ENCODE measurements at places on chromosomes 13 and 19. TPM values are rescaled to one million over a fixed set of nuclear protein-coding genes. Genes with fewer than 3 reads are reported as not detected.
A peak's percentile ranks its signal among the peaks of the same experiment; 100 is the strongest.

Gene CLDN10
- total RNA-seq = not detected

Gene DHDH
- 1.2 TPM for total RNA-seq

Gene RNF126
- total RNA-seq = 98.8 TPM

Gene SBSN
- not detected for total RNA-seq

Gene GIPR
- total RNA-seq = 6.9 TPM

Gene PABPC3
- 0.33 TPM for total RNA-seq

Gene THAP8
- 2.6 TPM for total RNA-seq

Gene NOSIP
- 183 TPM for total RNA-seq

Gene KMT5C
- total RNA-seq = 71.8 TPM

Gene PCDH17
- total RNA-seq = 0.19 TPM

Gene GJB6
- total RNA-seq = 5.2 TPM

Gene MZT1
- total RNA-seq = 4.8 TPM

Gene C19orf38
- 0.51 TPM for total RNA-seq

Gene CAPS
- total RNA-seq = 72.0 TPM

Gene ZNF154
- total RNA-seq = 10.3 TPM

Gene LCP1
- 438 TPM for total RNA-seq

Gene PDE4C
- not detected for total RNA-seq

GRCh38 chr13:113555141-113555540 is 29.4 kb upstream of the TFDP1 start:
- H3K36me3 ChIP-seq = no peaks in the 10 kb centered on the region
- no peaks in the 10 kb centered on the region for H3K4me1 ChIP-seq
- H3K4me3 ChIP-seq = no peak overlapping the region
- no peak overlapping the region for H3K27ac ChIP-seq
- H3K27me3 ChIP-seq = no peaks in the 10 kb centered on the region

GRCh38 chr13:50794226-50794625 is 49.3 kb downstream of the DLEU7 start:
- peaks cover 3% of the 10 kb centered on the region for H3K27me3 ChIP-seq
- no peaks in the 10 kb centered on the region for H3K36me3 ChIP-seq
- no peak for DNase-seq
- H3K4me3 ChIP-seq = no peak overlapping the region

- H3K27ac ChIP-seq = no peak overlapping the region
- DNase-seq = no peak
Measured at GRCh38 chr13:112785483-112785856, 95.6 kb downstream of the ATP11A start.

- peak within 1 kb of the TSS; percentile 83 for H3K27ac ChIP-seq
- H3K27me3 ChIP-seq = no peaks in the 10 kb centered on the region
- DNase-seq = peak; percentile 35
- H3K36me3 ChIP-seq = peaks cover 13% of the 10 kb centered on the region
- H3K4me3 ChIP-seq = peak within 1 kb of the TSS; percentile 78
Measured at GRCh38 chr19:43504426-43505185, at the start of gene PHLDB3. TSS of gene PHLDB3 (minus strand) at chr19:43504746. CDS start at chr19:43504118, 628 bp downstream.

DNA sequence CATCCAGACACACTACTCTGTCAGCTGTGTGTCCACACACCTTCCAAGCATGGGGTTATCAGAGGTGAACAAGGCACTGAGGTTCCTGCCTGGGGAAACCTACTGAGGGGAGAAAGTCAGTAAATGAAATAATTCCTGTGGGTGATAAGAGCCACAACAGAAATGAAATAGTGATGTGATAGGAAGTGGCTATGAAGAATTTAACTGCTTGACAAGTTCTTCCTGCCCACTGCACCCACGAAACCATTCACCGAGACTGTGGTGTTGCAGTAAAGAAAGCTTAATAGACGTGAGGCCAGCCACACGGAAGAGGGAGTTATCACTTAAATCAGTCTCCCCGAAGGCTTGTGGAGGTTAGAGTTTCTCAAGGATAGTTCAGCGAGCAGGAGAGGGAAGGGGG is 353.1 kb downstream of the UQCRFS1 start:
- no peaks in the 10 kb centered on the region for H3K27me3 ChIP-seq
- no peaks in the 10 kb centered on the region for H3K4me1 ChIP-seq
- H3K36me3 ChIP-seq = no peaks in the 10 kb centered on the region
- H3K27ac ChIP-seq = no peak overlapping the region
- DNase-seq = no peak

DNA sequence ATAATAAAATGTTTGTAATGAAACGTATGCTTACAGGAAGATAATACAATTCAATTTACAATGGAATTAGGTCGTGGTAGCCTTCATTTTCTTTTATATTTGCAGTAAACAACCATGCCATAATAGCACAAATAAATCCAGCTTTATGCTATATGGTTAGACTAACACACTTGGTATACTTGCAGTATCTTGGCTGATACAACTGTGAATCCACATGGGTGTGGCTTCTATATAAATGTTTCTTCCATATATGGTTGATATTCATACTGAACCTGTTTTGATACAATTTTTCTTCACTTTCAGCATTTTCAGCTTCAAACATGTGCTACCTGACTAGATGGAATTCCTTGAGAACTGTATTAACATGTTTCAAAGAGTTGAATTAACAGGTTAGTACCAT is 20.4 kb upstream of the SPRY2 start:
- H3K27ac ChIP-seq = no peak overlapping the region
- no peaks in the 10 kb centered on the region for H3K27me3 ChIP-seq

DNA sequence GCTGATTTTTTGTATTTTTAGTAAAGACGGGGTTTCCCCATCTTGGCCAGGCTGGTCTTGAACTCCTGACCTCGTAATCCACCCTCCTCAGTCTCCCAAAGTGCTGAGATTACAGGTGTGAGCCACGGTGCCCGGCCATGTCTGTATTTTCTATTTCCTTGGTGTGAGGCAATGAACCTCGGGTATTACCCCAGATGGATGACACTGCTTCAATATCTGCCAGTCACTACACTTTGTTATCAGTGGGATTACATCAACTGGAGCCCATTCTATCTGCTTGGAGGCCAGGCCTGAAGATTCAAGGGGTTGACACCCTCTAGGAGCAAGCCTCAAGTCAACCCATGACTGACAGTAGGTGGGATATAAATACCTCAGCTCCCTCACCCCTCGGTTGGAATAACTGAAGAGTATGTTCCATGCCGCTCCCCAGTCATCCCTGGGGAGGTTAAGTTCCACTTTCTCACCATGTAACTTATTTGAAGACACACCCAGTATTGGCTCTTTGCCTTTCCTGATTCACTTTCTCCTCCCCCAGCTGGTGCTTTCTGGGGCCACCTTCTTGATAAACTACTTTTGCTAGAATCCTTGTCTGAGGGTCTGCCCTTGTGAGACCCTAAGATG is 992 bp upstream of the ADGRE1 start:
- DNase-seq = no peak
- peaks cover 38% of the 10 kb centered on the region for H3K4me1 ChIP-seq
- no peak overlapping the region for H3K4me3 ChIP-seq
- H3K36me3 ChIP-seq = no peaks in the 10 kb centered on the region

GRCh38 chr19:44620667-44621066 is 7.3 kb downstream of the IGSF23 start:
- no peak overlapping the region for H3K27ac ChIP-seq
- H3K27me3 ChIP-seq = peaks cover 17% of the 10 kb centered on the region
- no peaks in the 10 kb centered on the region for H3K4me1 ChIP-seq
- H3K4me3 ChIP-seq = no peak overlapping the region

DNA sequence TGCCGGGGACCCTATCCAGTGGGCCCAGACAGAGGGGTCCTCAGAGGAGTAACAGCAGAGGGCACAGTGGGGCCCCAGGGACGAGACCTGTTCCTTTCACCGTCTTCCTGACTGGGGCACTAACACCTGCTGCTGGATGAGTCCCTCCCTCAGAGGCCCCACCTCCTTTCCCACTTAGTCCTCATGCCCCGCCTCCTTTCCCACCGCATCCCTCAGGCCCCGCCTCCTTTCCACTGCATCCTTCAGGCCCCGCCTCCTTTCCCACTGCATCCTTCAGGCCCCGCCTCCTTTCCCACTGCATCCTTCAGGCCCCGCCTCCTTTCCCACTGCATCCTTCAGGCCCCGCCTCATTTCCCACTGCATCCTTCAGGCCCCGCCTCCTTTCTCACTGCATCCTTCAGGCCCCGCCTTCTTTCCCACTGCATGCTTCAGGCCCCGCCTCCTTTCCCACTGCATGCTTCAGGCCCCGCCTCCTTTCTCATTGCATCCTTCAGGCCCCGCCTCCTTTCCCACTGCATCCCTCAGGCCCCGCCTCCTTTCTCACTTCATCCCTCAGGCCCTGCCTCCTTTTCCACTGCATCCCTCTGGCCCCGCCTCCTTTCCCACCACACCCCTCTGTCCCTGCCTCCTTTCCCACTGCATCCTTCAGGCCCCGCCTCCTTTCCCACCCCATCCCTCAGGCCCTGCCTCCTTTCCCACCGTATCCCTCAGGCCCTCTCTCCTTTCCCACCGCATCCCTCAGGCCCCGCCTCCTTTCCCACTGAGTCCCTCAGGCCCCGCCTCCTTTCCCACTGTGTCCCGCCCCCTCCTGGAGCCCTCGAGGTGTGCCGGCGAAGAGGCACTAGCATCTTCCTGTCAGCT is 6.7 kb downstream of the SPPL2B start:
- H3K4me3 ChIP-seq = no peak overlapping the region
- DNase-seq = no peak
- peaks cover 10% of the 10 kb centered on the region for H3K36me3 ChIP-seq
- peaks cover 8% of the 10 kb centered on the region for H3K4me1 ChIP-seq

- H3K4me3 ChIP-seq = no peak overlapping the region
- no peaks in the 10 kb centered on the region for H3K36me3 ChIP-seq
- H3K4me1 ChIP-seq = no peaks in the 10 kb centered on the region
- no peak overlapping the region for H3K27ac ChIP-seq
Measured at GRCh38 chr13:101399365-101399764, 16.9 kb downstream of the NALCN start.

- H3K36me3 ChIP-seq = no peaks in the 10 kb centered on the region
- peaks cover 76% of the 10 kb centered on the region for H3K4me1 ChIP-seq
- DNase-seq = no peak
- H3K27ac ChIP-seq = peak overlapping the region; percentile 67
- no peaks in the 10 kb centered on the region for H3K27me3 ChIP-seq
- no peak overlapping the region for H3K4me3 ChIP-seq
Measured at GRCh38 chr13:41005704-41006103, 13.4 kb downstream of the ELF1 start.

DNA sequence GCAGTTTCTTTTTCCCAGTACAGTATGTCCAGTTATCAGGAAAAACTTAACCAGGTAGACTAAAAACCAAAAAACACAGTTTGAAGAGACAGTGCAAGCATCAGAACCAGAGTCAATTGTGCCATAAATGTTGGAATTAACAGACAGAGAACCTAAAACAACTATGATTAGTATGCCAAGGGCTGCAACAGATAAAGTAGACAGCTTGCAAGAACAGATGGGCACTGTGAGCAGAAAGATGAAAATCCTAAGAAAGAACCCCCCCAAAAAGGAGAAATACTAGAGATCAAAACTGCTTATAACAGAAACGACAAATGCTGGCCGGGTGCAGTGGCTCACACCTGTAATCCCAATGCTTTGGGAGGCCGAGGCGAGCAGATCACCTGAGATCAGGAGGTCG is 47.1 kb upstream of the KLF5 start:
- no peaks in the 10 kb centered on the region for H3K27me3 ChIP-seq
- peaks cover 2% of the 10 kb centered on the region for H3K36me3 ChIP-seq
- H3K4me1 ChIP-seq = no peaks in the 10 kb centered on the region
- H3K4me3 ChIP-seq = no peak overlapping the region
- no peak for DNase-seq

DNA sequence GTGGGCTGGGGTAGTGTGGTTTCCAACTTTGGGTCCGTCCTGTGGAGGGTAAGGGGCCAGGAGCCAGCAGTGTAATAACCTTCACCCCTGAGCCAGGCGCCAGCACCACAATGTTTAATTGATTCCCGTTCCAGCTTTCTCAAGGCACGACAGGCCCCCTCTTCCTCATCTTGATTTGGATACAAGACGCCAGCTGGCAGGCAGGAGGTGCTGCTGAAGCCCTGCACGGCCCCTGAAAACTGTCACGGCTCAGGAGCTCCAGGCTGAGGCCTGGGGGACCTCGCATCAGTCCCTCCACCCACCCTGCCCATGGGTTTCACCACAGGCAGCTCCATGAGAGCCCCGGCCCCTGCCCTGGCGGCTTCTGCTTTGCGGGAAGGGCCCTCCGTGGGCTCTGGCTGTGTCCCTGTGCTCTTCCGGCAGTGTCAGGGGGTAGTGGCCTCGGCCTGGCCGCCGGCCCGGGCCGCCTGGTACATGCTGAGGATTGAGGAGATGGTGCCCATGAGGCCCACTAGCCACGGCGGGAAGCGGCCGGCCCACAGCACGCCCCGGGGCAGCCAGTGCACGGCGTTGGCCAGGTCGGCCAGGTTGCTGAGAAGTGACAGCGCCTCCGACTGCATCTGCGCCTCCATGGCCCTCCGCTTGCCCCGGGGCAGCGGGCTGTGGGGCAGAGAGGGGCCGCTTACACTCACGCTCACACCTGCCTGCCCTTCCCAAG is 11.9 kb downstream of the PEX11G start:
- H3K4me1 ChIP-seq = no peaks in the 10 kb centered on the region
- peaks cover 12% of the 10 kb centered on the region for H3K36me3 ChIP-seq
- DNase-seq = no peak
- no peak overlapping the region for H3K27ac ChIP-seq
- no peaks in the 10 kb centered on the region for H3K27me3 ChIP-seq

- peak overlapping the region; percentile 18 for H3K27ac ChIP-seq
- peaks cover 77% of the 10 kb centered on the region for H3K4me1 ChIP-seq
- no peak overlapping the region for H3K4me3 ChIP-seq
- H3K36me3 ChIP-seq = no peaks in the 10 kb centered on the region
Measured at GRCh38 chr19:2168619-2169424, 5.1 kb downstream of the DOT1L start.

DNA sequence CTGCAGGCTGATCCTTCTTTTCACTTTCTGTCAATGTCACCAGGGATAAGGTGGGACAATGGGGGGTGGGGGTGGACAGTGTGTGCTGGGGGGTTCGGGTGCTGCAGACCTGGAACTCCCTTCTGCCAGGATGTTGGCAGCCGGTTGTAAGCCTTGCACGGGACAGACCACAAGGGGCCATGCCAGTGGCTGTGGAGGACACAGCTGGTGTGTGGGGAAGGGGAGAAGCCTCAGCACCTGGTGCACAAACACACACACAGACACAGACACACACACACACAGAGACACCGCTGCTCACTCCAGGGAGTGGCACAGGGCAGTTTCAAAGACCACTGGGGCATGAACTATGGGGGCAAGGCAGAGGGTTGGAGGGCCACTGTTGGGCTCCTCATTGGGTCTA is 3.6 kb downstream of the F2RL3 start:
- H3K27me3 ChIP-seq = peaks cover 6% of the 10 kb centered on the region
- H3K27ac ChIP-seq = no peak overlapping the region
- H3K36me3 ChIP-seq = no peaks in the 10 kb centered on the region

DNA sequence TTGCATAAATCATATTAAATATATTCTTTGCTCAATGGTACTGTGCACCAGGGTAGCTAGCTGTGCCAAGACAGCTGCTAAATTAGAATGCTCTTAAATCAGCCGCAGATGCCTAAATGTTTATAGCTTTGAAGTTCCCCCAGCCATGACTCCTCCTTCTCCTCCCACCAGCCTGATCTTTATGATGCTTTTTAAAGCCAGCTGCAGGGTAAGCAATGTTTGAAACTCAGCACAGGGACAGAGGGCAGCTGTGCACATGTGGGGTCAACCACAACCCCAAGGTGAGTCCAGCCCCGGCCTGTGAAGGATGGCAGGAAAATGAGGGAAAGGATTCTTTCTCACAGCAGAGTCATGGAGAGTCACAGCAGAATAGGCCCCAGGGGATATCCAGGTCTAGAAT is 635.7 kb downstream of the UQCRFS1 start:
- no peaks in the 10 kb centered on the region for H3K4me1 ChIP-seq
- DNase-seq = no peak
- H3K27me3 ChIP-seq = no peaks in the 10 kb centered on the region
